ENCODE measurements at places on chromosomes 2 and 18. TPM values are rescaled to one million over a fixed set of nuclear protein-coding genes. Genes with fewer than 3 reads are reported as not detected.

DIS3L2 gene
- 36.1 TPM for total RNA-seq

TRIM43 gene
- total RNA-seq: 0.07 TPM

MYO3B gene
- under 0.01 TPM for total RNA-seq

STK39 gene
- total RNA-seq: 16.3 TPM

PLCD4 gene
- 0.79 TPM for total RNA-seq

ATF2 gene
- 92.8 TPM for total RNA-seq

CD8A gene
- not detected for total RNA-seq

INHBB gene
- 0.79 TPM for total RNA-seq

UGT1A8 gene
- not detected for total RNA-seq

KANSL3 gene
- total RNA-seq: 30.3 TPM

RAB6C gene
- total RNA-seq: not detected

LIPG gene
- total RNA-seq: 78.5 TPM

MPP4 gene
- total RNA-seq: 15.8 TPM

M1AP gene
- not detected for total RNA-seq

NCOA1 gene
- total RNA-seq: 15.9 TPM

KCNG2 gene
- not detected for total RNA-seq

SCYGR3 gene
- not detected for total RNA-seq

MLPH gene
- 0.27 TPM for total RNA-seq

IL1R1 gene
- 10.9 TPM for total RNA-seq

IL36A gene
- total RNA-seq: not detected

DHRS9 gene
- total RNA-seq: 0.29 TPM

ZNF385B gene
- not detected for total RNA-seq

XDH gene
- under 0.01 TPM for total RNA-seq

C2orf68 gene
- total RNA-seq: 15.3 TPM

CCDC68 gene
- 3.0 TPM for total RNA-seq

GCKR gene
- total RNA-seq: 9.6 TPM

CTAGE1 gene
- total RNA-seq: not detected

SLC1A4 gene
- total RNA-seq: 5.1 TPM

EMILIN2 gene
- total RNA-seq: 4.9 TPM

RBM44 gene
- total RNA-seq: 2.0 TPM

ANKRD30BL gene
- total RNA-seq: not detected

C2orf80 gene
- total RNA-seq: not detected

VWA3B gene
- total RNA-seq: not detected

SOX11 gene
- not detected for total RNA-seq

NAT8 gene
- total RNA-seq: not detected

MC5R gene
- not detected for total RNA-seq

ADD2 gene
- total RNA-seq: 7.3 TPM

SLC16A14 gene
- total RNA-seq: 0.13 TPM

CELF4 gene
- not detected for total RNA-seq

DTNA gene
- 19.8 TPM for total RNA-seq

MROH2A gene
- not detected for total RNA-seq

ACAA2 gene
- total RNA-seq: 56.0 TPM

SKA1 gene
- total RNA-seq: 47.7 TPM

GCA gene
- total RNA-seq: 12.6 TPM

CCDC121 gene
- 1.4 TPM for total RNA-seq

C2orf78 gene
- total RNA-seq: not detected

CXCR2 gene
- total RNA-seq: not detected

MYL1 gene
- not detected for total RNA-seq

OXER1 gene
- total RNA-seq: not detected

GAL3ST2 gene
- not detected for total RNA-seq

RAX gene
- total RNA-seq: not detected

DDX1 gene
- 166 TPM for total RNA-seq
